ENCODE measurements at places on chromosomes 5 and 9.

GRCh38 chr5:151773951-151774350 is 2.2 kb downstream of the G3BP1 start:
- no peak for DNase-seq

DNA sequence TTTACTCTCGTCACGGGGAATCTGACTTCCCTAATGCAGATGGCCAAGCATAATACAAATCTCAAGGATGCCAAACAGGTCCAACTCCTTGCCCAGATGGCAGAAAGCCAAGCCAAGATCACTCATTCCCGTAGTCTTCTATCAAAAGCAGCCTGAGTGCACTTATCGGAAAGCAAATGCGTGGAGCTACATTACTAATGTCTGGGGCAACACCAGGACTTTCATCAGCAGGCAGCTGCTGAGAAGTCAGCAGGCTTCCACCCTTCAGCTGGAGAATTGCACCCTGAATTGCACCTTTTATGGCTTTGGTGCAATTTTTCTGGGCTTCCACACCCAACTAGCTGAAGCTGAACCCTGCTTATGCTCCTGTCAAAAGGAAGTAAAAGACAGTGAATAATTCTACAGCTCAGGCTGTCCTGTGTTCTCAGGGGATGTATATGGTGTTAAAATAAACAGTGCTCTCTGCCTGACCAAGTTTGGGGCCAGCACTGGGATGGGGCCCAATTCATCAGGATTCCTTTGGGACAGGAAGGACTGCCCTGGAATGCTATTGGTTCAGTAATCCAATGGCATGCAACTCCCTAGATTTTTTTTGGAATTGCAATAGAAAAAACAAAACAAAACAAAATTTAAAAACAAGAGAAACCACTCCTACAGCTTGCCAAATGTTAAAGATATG is 92.6 kb downstream of the DPYSL3 start:
- no peak for DNase-seq

- no peak for DNase-seq
These were observed 95.6 kb upstream of the SPOCK1 start for GRCh38 chr5:137594717-137595116.

DNA sequence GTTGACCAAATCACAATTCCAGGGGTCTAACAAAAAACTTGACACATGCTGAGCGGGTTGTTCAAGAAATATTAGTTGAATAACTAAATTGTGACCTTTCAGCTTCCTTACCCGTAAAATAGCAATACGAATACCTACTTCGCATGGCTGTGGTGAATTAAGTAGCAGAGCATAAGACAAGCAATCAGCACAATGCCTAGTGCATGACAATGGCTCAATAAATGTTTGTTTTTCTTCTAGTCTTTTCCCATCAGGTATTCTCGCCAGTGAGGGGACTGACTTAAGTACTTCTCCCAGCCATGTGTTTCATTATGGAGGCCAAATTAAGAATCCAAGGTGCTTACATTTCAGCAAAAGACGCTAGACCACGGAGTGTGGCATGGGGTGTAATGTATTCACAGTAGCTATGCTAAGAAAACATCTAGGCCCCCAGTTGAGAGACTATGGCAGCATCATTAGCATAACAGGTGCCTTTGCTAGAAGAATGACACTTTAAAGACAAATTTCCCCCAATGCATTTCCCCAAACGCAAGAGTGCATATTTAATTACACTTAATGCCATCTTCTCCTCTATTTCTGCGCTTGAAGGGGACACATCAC is 145.9 kb downstream of the ASTN2 start:
- DNase-seq, result no peak

GRCh38 chr9:91017245-91017644 is 215.6 kb downstream of the SYK start:
- DNase-seq, result no peak

DNA sequence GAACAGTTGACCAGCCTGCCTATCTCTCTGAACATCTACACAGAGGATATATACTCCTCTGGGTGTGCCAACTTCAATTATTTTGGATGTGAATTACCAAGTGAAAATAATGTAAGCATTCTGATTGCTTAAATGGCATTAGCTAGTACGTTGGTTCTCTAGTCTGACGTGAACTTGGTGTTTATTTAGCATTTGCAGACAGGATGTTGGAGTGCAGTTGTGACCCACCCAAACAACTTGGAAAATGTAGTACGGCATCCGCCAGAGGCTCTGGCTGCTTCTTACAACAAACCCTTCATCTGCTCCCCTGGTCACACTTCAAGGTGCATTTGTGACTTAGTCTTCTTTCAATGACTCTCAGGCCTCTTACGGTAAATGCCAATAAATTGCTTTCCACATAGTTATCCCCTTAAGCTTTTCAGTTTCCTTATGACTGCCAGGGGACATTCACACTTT is 616.6 kb downstream of the PDE4D start:
- DNase-seq, result no peak

DNA sequence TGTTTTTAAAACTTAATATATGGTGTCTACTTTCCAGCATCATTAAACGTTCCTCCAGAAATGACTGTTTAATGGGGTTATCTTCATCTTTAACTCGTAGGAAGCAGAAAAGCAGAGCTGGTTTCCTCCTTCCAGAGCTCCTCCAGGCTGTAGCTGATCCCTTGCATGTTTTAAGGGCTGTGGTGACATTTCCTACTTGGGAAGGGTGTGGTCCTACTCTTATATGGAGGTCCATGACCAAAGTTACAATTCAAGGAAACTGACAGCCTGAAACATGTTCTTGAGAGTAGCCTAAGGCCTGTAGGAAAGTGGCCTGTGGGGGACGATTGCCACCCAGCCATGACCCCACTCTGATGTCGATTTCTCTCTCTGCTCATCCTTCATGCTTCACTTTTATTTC is 297.1 kb downstream of the GADD45G start:
- DNase-seq, result no peak

GRCh38 chr9:69357821-69358220 is 32.8 kb downstream of the ENTREP1 start:
- DNase-seq, result no peak

- DNase-seq, result peak; percentile 97
These were observed 18.7 kb downstream of the LCP2 start for GRCh38 chr5:170278611-170279458.

DNA sequence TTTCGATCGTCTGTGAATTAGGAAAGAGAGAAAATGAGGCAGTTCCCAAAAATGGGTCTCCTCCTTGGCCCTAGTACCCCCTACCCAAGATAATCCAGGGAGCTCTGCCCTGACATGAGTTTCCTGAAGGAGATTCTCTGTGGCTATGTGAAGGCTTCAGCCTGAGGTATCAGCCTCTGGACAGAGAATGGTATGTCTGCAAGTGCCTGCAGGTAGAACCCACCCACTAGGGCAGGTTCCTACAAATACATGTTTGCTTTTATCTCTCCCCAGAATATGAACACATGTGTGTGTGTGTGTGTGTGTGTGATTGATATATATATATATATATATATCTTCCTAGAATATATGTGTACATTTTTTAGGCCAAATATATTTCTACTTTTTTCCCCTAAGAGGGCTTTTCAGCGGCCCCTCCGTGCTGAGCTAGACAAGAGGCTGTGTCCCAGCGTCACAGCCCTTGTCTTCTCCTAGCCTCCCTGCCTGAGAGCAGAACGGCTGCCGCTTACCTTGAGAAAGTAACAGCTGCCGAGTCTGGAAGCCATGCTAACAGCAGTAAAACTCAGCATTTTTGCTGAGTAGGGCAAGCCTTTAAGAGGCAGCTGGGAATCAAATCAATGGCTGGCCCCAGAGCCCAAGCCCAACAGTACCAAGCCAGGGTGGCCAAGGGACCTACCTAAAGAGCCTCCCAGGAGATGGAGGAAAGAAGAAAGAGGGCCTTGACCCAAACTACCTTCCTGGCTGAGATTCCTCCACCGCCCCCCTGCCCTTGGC is 2.1 kb downstream of the BRINP1 start:
- no peak for DNase-seq

DNA sequence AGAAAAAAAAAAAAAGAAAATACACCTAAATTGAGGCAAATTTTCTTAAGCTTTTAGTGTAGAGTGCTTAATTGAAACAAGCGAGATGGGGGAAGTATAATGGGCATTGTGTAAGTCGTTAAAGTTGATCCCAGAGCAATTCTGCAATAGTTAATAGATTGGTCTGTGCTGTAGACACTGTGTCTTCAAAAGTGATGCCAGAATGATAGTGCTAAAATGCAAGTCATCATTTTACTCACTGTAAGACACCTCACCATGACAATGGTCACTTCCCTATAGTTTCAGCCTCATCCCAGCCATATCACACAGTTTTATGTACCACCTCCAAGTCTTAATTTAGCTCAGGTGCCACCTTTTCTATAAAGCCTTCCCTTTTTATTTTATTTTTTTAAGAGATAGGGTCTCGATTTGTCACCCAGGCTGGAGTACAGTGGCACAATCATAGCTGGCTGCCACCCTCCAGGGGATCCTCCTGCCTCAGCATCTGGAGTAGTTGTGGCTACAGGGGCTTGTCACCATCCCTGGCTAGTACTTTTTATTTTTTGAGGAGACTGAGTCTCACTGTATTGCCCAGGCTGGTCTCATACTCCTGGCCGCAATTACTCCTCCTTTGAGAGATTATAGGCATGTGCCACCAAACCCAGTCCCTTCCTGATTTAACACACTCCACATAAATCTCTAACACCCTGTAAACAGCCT is 6.2 kb downstream of the COX7C start:
- DNase-seq, result no peak
